ENCODE measurements at places on chromosomes 7 and 10. TPM values are rescaled to one million over a fixed set of nuclear protein-coding genes. Genes with fewer than 3 reads are reported as not detected.

GRCh38 chr7:72298091-72298490 lies 114.0 kb downstream of the CALN1 start:
- no peak for DNase-seq
- H3K4me3 ChIP-seq: no peak overlapping the region
- no peak overlapping the region for H3K27ac ChIP-seq
- no peaks in the 10 kb centered on the region for H3K36me3 ChIP-seq

DNA sequence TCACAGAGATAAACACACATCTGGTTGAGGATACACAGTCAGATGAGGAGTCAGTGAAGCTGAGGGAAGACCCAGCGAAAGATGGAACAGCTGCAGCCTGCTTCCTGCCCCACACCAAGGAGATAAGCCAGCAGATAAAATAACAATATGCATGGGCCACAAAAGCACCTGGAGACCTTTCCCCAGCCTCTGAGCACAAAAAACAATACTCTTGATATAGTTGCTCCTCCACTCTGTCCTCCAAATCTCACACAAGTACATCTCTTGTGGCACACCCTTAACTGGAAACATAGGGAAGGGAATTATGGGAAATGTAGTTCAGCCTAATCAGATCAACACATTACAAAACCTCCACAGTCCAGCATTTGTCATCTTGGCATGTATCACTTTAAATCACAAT lies 9.7 kb upstream of the FHIP2A start:
- H3K36me3 ChIP-seq: no peaks in the 10 kb centered on the region
- H3K27me3 ChIP-seq: no peaks in the 10 kb centered on the region
- H3K27ac ChIP-seq: no peak overlapping the region
- H3K4me1 ChIP-seq: no peaks in the 10 kb centered on the region
- H3K4me3 ChIP-seq: no peak overlapping the region
- no peak for DNase-seq

Gene PEX1
- total RNA-seq: 34.4 TPM

Gene C10orf143
- total RNA-seq: 2.1 TPM

GRCh38 chr10:18473424-18474117 lies 177.8 kb downstream of the NSUN6 start:
- no peaks in the 10 kb centered on the region for H3K4me1 ChIP-seq
- H3K4me3 ChIP-seq: no peak overlapping the region
- DNase-seq: no peak

Gene FAM25C
- total RNA-seq: not detected

Gene UCMA
- not detected for total RNA-seq

Gene CCZ1B
- total RNA-seq: 36.3 TPM

Gene PSD
- 0.96 TPM for total RNA-seq

DNA sequence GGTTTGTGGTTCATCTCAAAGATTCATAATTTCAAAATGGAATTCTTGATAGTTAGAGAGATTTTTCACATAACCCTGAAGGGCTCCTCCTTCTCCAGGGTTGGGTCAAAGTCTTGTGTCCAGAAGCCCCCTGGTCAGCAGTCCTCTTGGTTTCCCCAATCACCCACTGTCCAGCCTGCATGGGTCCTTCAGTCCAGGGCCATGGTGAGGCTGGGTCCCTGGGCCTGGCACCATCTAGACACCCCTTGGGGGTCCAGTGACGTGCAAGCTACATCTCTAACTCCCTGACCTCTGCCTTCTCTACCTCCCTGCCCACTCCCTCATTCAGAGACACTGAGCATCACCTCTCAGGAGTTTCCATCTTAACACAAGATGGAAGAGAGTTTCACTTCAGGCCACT lies 26.1 kb downstream of the ANXA8 start:
- no peaks in the 10 kb centered on the region for H3K27me3 ChIP-seq
- no peaks in the 10 kb centered on the region for H3K36me3 ChIP-seq
- H3K4me3 ChIP-seq: no peak overlapping the region
- H3K4me1 ChIP-seq: no peaks in the 10 kb centered on the region
- no peak for DNase-seq
- no peak overlapping the region for H3K27ac ChIP-seq

DNA sequence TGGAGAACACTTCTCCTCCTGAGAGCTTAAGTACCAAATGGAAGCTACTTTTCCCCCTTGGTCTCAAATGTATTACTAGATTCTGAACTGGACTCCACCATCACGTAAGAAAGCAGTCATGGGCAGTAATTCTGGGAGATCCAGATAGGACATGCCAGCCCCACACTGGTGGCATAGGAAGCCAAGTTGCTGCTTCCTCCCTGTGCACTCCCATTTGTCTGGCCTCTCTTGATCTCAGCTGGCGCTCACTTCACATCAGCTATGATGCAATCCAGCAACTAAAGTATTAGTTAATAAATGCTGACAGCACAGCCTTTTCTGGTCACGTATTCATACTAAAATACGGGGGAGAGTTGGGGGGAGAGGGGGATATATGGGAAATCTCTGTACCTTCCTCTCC lies 3.4 kb upstream of the IL6 start:
- H3K27me3 ChIP-seq: no peaks in the 10 kb centered on the region
- no peak overlapping the region for H3K4me3 ChIP-seq
- peak overlapping the region; percentile 56 for H3K27ac ChIP-seq
- H3K4me1 ChIP-seq: no peaks in the 10 kb centered on the region
- H3K36me3 ChIP-seq: no peaks in the 10 kb centered on the region

DNA sequence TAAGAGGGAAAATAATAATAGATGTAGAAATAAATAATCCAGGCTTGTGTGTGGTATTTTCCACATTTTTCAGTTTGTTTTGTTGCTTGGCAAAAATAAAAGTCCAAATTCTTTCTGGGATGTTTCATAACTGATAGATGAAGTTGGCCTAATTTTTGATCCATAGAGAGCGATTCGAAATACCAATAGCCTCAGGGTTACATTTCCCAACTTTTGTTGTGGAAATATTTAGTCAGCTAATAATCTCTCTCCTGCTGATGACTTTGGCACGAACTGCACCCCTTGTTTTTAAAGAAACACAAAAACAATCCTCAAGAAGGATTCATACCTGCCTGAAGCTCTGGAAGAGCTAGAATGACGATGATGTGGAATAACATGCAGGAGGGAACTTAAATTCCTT lies 483.2 kb downstream of the ADRA2A start:
- DNase-seq: no peak
- H3K27ac ChIP-seq: no peak overlapping the region
- no peaks in the 10 kb centered on the region for H3K27me3 ChIP-seq
- H3K4me3 ChIP-seq: no peak overlapping the region

- peaks cover 91% of the 10 kb centered on the region for H3K27me3 ChIP-seq
- H3K27ac ChIP-seq: no peak overlapping the region
- H3K4me1 ChIP-seq: no peaks in the 10 kb centered on the region
- no peaks in the 10 kb centered on the region for H3K36me3 ChIP-seq
Measured at GRCh38 chr7:157012113-157012547, 1.7 kb upstream of the MNX1 start.

Gene ADARB2
- total RNA-seq: 2.0 TPM

GRCh38 chr10:71984809-71985388 lies 20.7 kb downstream of the CHST3 start:
- no peaks in the 10 kb centered on the region for H3K36me3 ChIP-seq
- H3K27ac ChIP-seq: peak overlapping the region; percentile 78
- H3K27me3 ChIP-seq: no peaks in the 10 kb centered on the region
- no peak for DNase-seq
- no peak overlapping the region for H3K4me3 ChIP-seq
- peaks cover 34% of the 10 kb centered on the region for H3K4me1 ChIP-seq

- H3K27me3 ChIP-seq: no peaks in the 10 kb centered on the region
- H3K4me1 ChIP-seq: no peaks in the 10 kb centered on the region
- H3K27ac ChIP-seq: no peak overlapping the region
- H3K4me3 ChIP-seq: no peak overlapping the region
Measured at GRCh38 chr10:58291538-58292174, 22.7 kb downstream of the CISD1 start.

Gene VPS50
- 54.4 TPM for total RNA-seq

GRCh38 chr10:33109788-33110469 lies 151.9 kb upstream of the ITGB1 start:
- H3K27me3 ChIP-seq: no peaks in the 10 kb centered on the region
- no peak overlapping the region for H3K4me3 ChIP-seq
- no peaks in the 10 kb centered on the region for H3K36me3 ChIP-seq
- H3K4me1 ChIP-seq: no peaks in the 10 kb centered on the region
- H3K27ac ChIP-seq: no peak overlapping the region

GRCh38 chr7:149218469-149219420 lies 20.7 kb upstream of the ZNF212 start:
- no peak overlapping the region for H3K4me3 ChIP-seq
- no peak overlapping the region for H3K27ac ChIP-seq
- no peak for DNase-seq
- no peaks in the 10 kb centered on the region for H3K4me1 ChIP-seq
- H3K27me3 ChIP-seq: no peaks in the 10 kb centered on the region

Gene OPALIN
- total RNA-seq: not detected

GRCh38 chr10:7046615-7047014 lies 364.2 kb downstream of the SFMBT2 start:
- no peak for DNase-seq
- no peaks in the 10 kb centered on the region for H3K36me3 ChIP-seq
- no peaks in the 10 kb centered on the region for H3K4me1 ChIP-seq
- no peak overlapping the region for H3K4me3 ChIP-seq
- H3K27ac ChIP-seq: no peak overlapping the region
- H3K27me3 ChIP-seq: no peaks in the 10 kb centered on the region

Measured in breast epithelium (tissue), 4 donors.